ENCODE measurements at places on chromosomes 12 and 14. TPM values are rescaled to one million over a fixed set of nuclear protein-coding genes. Genes with fewer than 3 reads are reported as not detected.

The RPGRIP1 gene
- not detected for total RNA-seq

The NPFF gene
- not detected for total RNA-seq

The FGD4 gene
- 0.11 TPM for total RNA-seq

The KRT77 gene
- not detected for total RNA-seq

The SLC41A2 gene
- total RNA-seq = 19.8 TPM

The CEBPE gene
- 0.34 TPM for total RNA-seq

The C14orf132 gene
- 10.4 TPM for total RNA-seq

The GALNT8 gene
- total RNA-seq = 1.8 TPM

The TMEM121 gene
- 10.2 TPM for total RNA-seq

The TUBA1B gene
- total RNA-seq = 2,388 TPM

The SLC7A8 gene
- total RNA-seq = 1.9 TPM

Data from activated naive CD4-positive, alpha-beta T cell treated with anti-CD3 and anti-CD28 coated beads, Interleukin-2, amount 50 U/mL, for 72 hours (primary cell).